ENCODE measurements at places on chromosomes 12 and 14. TPM values are rescaled to one million over a fixed set of nuclear protein-coding genes. Genes with fewer than 3 reads are reported as not detected.

The PPP1R36 gene
- 0.43 TPM for total RNA-seq

The SSTR1 gene
- under 0.01 TPM for total RNA-seq

The HOXC5 gene
- 0.79 TPM for total RNA-seq

The RBP5 gene
- 0.39 TPM for total RNA-seq

The TCL1A gene
- total RNA-seq = not detected

The PTPN6 gene
- 21.2 TPM for total RNA-seq

The PZP gene
- not detected for total RNA-seq

The JAG2 gene
- 8.6 TPM for total RNA-seq

The TAS2R50 gene
- total RNA-seq = 3.1 TPM

The SIX6 gene
- total RNA-seq = not detected

The GRIP1 gene
- total RNA-seq = 4.7 TPM

The SERPINA3 gene
- total RNA-seq = 0.54 TPM

The GDF3 gene
- total RNA-seq = not detected

The AICDA gene
- not detected for total RNA-seq

The P2RX7 gene
- not detected for total RNA-seq

The INHBE gene
- not detected for total RNA-seq

The BHLHE41 gene
- 0.22 TPM for total RNA-seq

The TAS2R7 gene
- total RNA-seq = not detected

The TAS2R42 gene
- total RNA-seq = not detected

The VPS29 gene
- total RNA-seq = 60.0 TPM

The NEMP1 gene
- 5.0 TPM for total RNA-seq

The CARMIL3 gene
- total RNA-seq = under 0.01 TPM

The TAS2R9 gene
- not detected for total RNA-seq

The RASSF3 gene
- total RNA-seq = 6.4 TPM

The FGD4 gene
- total RNA-seq = 89.9 TPM

The PLA2G1B gene
- not detected for total RNA-seq

The PPM1H gene
- total RNA-seq = 1.3 TPM

The KRT80 gene
- 0.22 TPM for total RNA-seq

The MIPOL1 gene
- 11.8 TPM for total RNA-seq

The SPX gene
- total RNA-seq = not detected

The IGFBP6 gene
- 45.4 TPM for total RNA-seq

The SMCO2 gene
- total RNA-seq = not detected

The KRT75 gene
- not detected for total RNA-seq

The SIRT4 gene
- 3.5 TPM for total RNA-seq

The CDCA4 gene
- total RNA-seq = 29.4 TPM

The SPTLC2 gene
- total RNA-seq = 27.9 TPM

The LMNTD1 gene
- not detected for total RNA-seq

The SOAT2 gene
- not detected for total RNA-seq

The NOPCHAP1 gene
- total RNA-seq = 2.9 TPM

The SLC8A3 gene
- total RNA-seq = not detected

The ACOT6 gene
- not detected for total RNA-seq

Data from placental epithelial cell (primary cell).